ENCODE measurements at places on chromosomes 16 and 17. TPM values are rescaled to one million over a fixed set of nuclear protein-coding genes. Genes with fewer than 3 reads are reported as not detected.

Gene GP1BA
- total RNA-seq: not detected

Gene GSDMA
- total RNA-seq: 0.26 TPM

Gene KRTAP9-8
- total RNA-seq: not detected

Gene COPZ2
- 6.1 TPM for total RNA-seq
